ENCODE measurements at places on chromosomes 6 and 20.

GRCh38 chr6:147053311-147053921, 150.8 kb upstream of the STXBP5 start:
- no peak for DNase-seq

- DNase-seq = no peak
These were observed 4.8 kb upstream of the MUC22 start for GRCh38 chr6:31005249-31006020.

GRCh38 chr20:4369798-4370124, 351.9 kb upstream of the PRND start:
- peak; percentile 61 for DNase-seq

- no peak for DNase-seq
These were observed 73.7 kb upstream of the CITED2 start for GRCh38 chr6:139448051-139448649.

DNA sequence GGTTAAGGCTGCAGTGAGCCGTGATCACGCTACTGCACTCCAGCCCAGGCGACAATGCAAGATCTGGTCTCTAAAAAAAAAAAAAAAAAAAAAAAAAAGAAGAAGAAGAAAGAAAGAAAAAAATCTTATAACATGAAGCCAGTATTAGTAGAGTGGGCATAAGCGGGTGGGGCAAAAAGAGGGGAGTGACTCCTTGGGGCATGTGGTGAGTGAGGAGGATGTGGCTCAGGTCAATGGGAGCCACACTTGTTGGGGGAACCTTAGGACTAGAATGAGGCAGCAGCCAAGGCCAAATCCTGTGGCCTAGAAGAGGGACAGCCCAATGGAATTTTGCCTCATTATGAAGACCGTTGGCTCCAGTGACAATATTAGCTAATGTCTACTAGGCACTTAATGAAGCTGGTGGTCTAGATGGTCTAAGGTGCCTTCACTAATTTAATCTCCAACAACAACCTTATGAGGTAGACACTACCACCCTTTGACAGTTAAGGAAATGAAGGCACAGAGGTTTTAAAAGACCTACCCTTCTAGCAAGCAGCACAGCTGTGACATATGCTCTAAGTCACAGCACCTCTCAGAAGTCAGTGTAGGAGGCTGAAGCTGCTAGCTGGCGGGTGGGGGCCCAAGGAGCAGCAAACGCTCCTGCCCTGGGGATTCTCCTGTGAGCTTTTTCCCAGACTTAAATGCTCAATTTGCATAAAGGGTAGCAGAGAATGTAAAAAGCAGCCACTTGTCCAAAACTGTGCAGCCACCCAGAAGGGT, 23.6 kb upstream of the ARMC12 start:
- DNase-seq = no peak

- DNase-seq = no peak
These were observed 46.3 kb upstream of the FABP7 start for GRCh38 chr6:122733259-122733658.

DNA sequence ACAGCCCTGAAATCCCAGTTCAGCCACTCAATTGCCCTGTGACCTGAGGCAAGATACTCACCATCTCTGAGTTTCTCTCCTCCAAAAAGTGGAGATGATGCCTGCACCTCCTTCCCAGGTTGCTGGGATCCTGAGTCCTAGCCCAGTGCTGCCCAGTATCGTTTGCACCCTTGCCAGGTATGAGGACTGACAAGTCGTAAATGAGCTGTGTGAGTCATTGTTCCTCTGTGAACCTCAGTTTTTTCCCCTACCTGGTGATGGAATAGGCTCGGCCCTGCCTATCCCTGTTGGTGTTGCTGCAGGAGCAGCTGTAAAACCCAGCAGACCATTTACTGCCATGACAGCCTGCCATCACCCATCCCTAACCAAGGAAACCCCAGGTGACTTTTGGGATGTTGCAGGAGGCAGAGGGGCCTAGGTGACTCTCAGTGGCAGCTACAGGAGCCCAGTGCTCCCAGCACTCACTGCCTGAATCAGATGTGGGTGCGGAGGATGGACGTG, 229.3 kb downstream of the SYNDIG1 start:
- no peak for DNase-seq

DNA sequence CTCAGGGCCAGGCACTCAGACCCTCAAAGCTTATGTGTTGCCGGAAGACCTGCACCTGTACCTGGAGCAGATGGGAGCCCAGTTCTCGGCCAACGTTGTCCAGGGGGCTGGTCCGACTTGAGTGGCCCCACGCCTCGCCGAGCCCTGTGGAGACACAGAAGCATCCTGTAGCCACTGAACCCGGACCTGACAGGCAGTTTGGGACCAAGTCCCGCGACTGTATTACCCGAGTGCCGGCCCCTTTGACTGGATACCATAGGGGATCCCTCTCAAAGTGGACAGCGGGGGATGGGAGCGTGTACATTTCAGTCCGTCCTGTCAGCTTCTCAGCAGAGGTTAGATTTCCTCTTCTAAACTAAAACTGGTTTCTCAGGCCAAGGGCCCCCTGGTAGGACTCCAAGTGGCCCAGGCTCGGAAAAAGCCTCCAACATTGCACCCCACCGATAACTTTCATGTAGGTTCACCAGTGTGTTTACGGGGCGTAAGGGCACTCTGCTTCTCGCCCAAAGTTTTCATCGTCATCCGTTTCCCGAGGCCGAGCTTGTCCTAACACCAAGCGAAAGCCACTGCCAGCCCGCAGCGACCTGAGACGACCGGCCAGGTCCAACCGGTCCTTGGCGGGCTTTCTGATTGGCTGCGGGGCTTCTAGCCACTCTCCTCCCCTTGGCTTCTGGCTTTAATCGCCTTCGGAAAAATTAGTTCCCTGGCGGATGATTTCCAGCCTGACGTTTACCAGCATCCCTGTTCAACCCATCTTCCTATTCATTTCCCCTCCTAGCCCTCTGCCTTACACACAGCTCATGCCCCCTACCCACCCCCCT, 10.8 kb downstream of the SIM1 start:
- DNase-seq = no peak
